ENCODE measurements at places on chromosomes 6 and 20.

DNA sequence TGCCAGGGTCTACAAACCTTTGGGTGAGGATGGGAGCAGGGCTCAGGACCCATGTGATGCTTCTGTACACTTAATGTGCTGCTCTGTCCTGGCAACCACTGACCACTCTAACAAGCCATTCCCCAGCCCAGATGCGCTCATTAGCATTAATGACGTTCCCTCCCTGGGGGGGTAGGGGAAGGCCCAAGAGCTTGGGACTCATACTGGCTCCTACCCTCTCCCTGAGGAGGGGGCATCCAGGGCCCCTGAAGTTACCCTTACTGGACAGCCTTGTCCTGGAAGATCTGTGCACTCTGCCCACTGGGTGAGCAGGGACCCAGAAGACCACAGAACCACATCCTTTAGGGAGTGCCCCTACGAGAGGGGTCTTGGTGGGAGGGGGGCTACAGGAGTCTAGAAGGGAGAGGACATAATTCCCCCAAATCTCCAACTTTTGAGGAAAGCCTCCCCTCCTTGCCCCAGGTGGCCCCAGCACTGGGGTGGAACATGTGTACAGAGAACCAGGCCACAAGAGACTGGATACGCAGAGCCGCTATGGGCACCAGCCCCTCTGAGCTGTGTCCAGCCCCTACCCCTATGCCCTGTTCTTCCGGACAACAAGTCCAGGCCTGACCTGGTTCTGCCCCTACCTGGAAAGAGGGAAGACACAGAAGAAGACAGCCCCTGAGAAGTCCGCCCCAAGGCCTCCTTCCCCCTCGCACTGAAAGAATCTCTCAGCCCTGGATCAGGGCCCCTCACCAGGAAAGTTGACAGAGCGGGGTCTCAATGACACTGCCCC lies 1.4 kb downstream of the TEAD3 start:
- DNase-seq: no peak

DNA sequence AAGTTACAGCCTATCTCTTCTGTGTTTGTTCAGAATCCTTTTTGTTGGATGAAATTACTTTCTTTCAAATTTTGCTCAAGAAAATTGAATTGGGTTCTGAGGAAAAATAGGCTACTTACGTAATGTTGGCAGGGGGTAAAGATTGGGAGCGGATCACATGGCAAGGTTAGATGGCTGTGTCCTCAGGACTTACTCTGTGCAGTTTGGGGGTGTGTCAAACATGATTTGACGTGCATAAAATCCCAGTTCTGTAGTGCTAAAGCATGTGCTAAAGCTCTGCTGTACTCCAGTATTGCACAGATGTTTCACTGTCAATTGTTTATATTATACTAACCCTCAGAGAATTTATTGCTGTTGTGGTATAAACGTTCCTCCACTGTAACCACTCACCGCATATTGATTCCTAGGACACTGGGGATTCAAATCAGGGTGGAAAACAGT lies 2.6 kb downstream of the NT5E start:
- DNase-seq: peak; percentile 75

DNA sequence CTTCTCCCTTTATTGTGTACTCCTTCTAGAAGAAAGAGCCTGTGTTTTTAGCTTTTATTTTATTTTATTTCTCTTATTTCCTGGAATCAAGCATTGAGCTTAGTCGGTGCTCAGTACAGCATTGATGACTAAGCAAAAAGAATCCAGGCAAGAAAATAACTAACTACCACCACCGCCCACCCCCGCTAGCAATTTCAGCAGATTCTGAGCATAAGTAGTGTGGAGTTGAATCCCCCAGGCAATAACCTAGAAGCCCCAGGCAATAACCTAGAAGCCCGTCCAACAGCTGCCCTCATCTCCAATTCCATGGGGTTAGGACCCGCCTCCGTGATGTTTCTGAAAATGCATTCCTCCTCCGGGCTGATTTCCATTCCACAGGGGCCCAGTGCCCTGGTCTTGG lies 258.0 kb upstream of the TAB2 start:
- DNase-seq: peak; percentile 32

DNA sequence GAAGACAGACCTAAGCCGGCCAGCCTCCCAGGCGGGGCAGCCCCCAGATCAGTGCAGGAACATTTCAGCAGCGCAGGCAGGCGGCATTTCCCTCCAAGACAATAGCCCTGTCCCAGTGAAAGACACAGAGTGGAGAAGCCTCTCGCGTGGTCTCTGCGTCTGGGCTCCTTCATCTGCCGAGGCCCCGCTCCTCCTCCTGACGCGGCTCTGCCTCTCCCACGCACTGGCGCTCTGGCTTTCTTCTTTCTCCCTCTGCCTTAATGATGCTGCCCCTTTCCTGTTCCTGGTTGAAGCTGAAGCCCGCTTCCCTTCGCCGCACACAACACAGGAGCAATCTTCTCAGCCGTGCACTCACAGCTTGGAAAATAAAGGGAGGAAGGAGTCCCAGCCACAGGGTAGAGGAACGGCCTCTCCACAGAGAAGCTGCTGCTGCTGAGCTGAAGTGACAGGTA lies 347.5 kb downstream of the CDH4 start:
- DNase-seq: no peak

DNA sequence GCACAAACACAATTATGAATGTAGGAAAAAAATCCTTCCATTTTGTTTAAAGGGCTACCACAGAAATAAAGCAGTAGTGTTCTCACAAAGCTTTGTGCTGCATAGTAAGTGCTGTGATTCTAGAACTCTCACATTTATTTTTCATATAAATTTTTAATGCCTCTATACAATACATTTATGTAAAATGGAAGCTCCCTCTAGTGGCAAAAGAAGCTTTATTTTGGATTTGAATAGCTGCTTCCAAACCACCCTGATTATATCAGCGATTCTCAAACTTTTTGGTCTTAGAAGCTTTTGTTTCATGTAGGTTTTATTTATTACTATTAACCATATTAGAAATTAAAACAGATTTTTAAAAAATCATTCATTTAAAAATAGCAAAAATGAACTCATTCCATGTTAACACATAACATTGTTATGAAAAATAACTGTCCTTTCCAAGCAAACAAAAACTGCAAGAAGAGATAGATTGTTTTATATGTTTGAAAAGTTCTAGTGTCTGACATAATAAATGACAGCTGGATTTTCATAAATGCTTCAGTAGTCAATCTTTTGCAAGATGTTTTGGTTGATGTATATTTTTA lies 38.4 kb downstream of the HS3ST5 start:
- peak; percentile 49 for DNase-seq

DNA sequence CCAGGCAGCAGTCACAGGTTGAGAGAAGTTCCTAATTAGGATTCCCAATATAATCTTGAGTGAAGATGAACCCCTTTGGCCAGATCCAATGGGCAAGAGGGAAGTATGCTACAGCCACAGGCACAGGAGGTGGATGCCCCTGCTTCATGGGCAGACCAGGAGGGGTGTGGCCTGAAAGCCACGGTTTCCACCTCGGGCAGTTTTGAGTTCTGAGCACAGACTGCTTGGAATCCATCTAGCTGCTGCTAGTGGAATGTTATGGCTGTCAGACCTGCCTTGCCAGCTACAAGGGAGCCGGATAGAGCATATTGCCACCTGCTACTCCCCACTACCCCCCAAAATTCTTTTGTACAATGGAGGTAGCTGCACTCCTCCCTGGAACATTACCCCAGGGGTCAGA lies 672.9 kb downstream of the HACE1 start:
- DNase-seq: no peak

- no peak for DNase-seq
Measured at GRCh38 chr6:128723667-128724066, 159.3 kb upstream of the LAMA2 start.

- DNase-seq: no peak
Measured at GRCh38 chr6:112651239-112651638, 304.1 kb downstream of the RFPL4B start.

GRCh38 chr6:119526561-119527230 lies 177.1 kb upstream of the MAN1A1 start:
- DNase-seq: no peak

GRCh38 chr6:157280157-157280556 lies 43.2 kb downstream of the TMEM242 start:
- DNase-seq: no peak

DNA sequence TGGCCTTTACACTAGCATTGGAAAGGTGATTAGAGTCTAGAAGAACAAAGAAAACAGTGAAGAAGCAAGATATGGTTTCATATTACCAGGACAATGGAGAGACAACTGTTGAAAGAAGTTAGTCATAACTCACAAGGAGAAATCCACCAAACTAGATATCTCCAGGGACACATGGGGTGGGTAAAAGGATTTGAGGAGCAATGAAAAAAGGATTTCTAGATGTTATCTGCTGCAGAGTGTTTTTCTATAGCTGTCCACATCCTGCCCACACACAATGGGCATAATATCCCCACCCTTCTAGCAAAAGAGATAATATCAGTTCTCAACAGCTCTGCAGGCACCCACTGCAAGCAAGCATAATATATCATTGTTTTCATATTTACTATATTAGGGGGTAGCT lies 303.1 kb downstream of the HAO1 start:
- DNase-seq: no peak

DNA sequence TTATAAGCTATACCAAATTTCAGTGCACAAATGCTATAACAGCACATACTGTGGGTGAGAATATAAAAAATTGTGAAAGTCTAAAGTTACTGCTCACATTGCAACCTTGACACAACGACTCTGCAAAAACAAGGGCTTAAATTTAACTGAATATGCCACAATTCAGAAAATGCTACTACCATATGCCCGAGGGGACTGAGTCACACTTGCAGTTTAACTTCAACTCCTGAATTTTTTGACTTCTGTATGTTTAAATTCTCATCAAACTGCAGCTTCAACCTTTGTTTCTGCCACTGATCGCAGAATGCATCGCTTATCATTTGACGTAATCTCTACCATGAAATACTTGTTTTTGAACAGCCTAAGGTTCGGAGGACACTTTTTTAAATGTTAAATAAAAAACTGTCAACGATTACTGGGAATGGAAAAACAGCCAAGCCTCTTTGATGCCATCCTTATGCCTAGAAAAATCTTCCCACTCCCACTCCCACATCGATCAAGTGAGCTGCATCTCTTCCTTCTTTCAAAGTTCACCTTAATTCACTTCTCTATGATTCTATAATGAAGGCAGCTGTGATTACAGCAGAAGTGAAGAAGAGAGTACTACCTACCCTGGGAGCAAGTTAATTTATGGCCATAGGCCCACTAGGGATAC lies 136.5 kb downstream of the ATXN1 start:
- no peak for DNase-seq

DNA sequence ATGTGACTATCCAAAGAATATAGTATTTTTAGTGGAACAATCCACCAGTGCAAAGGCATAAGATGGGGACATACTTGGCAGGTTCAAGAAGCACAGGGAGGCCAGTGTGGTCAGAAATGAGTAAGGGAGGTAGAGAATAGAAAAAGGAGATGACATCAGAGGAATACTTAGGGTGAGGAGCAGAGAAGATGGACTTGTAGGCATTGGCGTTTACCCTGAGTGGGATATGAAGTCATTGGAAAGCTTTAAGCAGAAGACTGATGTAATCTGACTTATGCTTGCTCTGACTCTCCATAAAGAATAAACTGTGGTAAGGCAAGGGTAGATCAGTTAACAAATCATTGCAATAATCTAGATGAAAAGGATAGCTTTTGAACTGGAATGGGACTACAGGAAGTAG lies 228.7 kb downstream of the GJA1 start:
- DNase-seq: no peak

- no peak for DNase-seq
Measured at GRCh38 chr6:39867592-39867991, 66.7 kb downstream of the MOCS1 start.

DNA sequence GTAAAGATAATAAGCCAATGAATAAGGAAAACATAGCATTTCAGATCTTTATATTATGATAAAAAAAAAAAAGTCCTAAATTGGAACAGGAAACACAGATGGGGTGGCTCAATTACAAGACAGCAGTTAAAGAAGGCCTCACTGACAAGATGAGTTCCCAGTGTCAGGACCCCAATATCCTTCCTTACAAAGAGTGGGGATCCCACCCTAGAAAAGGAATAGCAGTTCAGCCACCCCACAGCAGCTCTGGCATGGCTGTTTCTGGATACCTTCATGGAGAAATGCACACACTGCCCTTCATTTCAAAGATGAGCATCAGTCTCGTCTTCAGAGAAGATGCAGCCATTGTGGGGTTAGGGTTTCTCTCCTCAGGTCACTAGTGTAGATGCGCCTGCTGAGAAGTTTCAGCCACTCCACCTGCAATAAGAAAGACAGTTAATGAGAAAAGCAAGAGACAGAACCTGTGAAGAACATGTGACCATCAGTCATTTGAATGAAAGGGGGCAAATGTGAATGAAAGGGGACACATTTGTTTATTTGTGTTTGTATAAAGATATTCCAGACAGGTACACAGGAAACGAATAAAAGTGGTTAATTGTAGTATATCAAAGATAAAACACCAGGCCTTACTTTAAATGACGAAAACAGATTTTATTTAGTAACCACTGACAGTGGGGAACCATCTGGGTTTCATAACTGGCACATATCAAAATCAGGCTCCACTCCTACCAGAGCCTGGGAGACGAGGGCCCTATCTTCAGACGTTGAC lies 121.3 kb upstream of the PRSS16 start:
- DNase-seq: no peak

- DNase-seq: no peak
Measured at GRCh38 chr6:159099276-159099675, 54.5 kb upstream of the TAGAP start.

- DNase-seq: peak; percentile 62
Measured at GRCh38 chr20:2693286-2694007, 867 bp downstream of the EBF4 start.

DNA sequence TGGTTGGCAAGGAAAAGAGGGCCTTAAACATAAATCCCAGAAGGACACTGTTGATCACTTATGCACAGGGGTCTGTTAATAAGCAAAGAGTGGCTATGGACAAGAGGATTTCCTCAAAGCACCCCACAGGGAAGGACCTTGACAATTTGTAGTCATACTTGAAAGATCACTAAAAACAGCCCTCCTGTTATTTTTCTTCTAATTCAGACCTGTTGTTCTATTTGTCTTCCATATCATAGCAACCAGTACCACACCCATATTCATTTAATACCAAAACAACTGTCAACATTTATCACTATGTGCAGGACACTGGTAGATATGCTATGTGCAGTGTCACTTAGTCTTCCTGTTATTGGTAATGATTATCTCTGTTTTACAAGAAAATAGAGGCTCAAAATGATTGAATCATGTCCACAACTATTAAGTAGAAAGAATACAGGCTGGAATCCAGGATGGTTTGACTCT lies 3.2 kb upstream of the DYNLRB1 start:
- no peak for DNase-seq

DNA sequence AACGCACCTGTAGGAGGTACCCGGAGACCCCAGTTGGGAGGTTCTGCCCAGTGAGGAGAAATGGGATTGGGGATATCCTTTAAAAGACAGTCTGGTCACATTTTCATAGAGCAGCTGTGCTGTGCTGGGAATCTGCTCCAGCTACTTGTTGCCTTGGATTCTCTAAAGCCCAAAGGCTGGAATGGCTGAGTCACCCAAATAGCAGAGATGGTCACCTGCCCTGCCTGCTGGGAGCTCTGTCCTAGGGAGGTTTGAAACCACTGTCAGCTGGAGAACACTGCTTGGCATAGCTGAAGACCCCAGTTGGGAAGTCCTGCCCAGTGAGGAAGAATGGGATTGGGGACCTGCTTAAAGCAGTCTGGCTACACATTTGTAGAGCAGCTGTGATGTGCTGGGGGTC lies 34.8 kb upstream of the TFB1M start:
- DNase-seq: no peak

GRCh38 chr6:35468980-35469750 lies 964 bp downstream of the RPL10A start:
- DNase-seq: peak; percentile 52

GRCh38 chr20:24497851-24498250 lies 28.4 kb downstream of the SYNDIG1 start:
- no peak for DNase-seq
